ENCODE measurements at places on chromosomes 11 and 22.

- no peak overlapping the region for H3K4me3 ChIP-seq
Measured at GRCh38 chr11:76062733-76063132, 143.6 kb downstream of the WNT11 start.

- peak; percentile 68 for DNase-seq
- H3K4me1 ChIP-seq = peaks cover 4% of the 10 kb centered on the region
- H3K27ac ChIP-seq = peak overlapping the region; percentile 82
- no peaks in the 10 kb centered on the region for H3K27me3 ChIP-seq
- peaks cover 6% of the 10 kb centered on the region for H3K36me3 ChIP-seq
Measured at GRCh38 chr11:797296-798092, 587 bp downstream of the SLC25A22 start.

- no peak for DNase-seq
- H3K4me1 ChIP-seq = peaks cover 4% of the 10 kb centered on the region
- peaks cover 2% of the 10 kb centered on the region for H3K27me3 ChIP-seq
- H3K36me3 ChIP-seq = no peaks in the 10 kb centered on the region
- no peak overlapping the region for H3K4me3 ChIP-seq
- H3K27ac ChIP-seq = no peak overlapping the region
Measured at GRCh38 chr11:122627745-122628144, 27.8 kb upstream of the UBASH3B start.

GRCh38 chr11:66975405-66976027 lies 412 bp downstream of the C11orf86 start:
- no peak overlapping the region for H3K4me3 ChIP-seq
- H3K36me3 ChIP-seq = no peaks in the 10 kb centered on the region
- no peak for DNase-seq
- peaks cover 7% of the 10 kb centered on the region for H3K4me1 ChIP-seq

GRCh38 chr22:47914481-47915097 lies 1152.1 kb downstream of the TBC1D22A start:
- no peak overlapping the region for H3K4me3 ChIP-seq
- DNase-seq = no peak
- H3K36me3 ChIP-seq = no peaks in the 10 kb centered on the region
- H3K4me1 ChIP-seq = no peaks in the 10 kb centered on the region
- no peak overlapping the region for H3K27ac ChIP-seq

All from activated T-helper 1 cell treated with anti-CD3 and anti-CD28 coated beads, Interleukin-12 subunit alpha, Interleukin-12 subunit beta, Interleukin-2, Interleukin-4 antibody, amounts not matched to agents 30 ng/mL and 10 ng/mL and 1 ng/mL, durations not matched to agents 14 hours and 24 hours and 36 hours (primary cell).